ENCODE measurements at places on chromosomes 4 and X.

DNA sequence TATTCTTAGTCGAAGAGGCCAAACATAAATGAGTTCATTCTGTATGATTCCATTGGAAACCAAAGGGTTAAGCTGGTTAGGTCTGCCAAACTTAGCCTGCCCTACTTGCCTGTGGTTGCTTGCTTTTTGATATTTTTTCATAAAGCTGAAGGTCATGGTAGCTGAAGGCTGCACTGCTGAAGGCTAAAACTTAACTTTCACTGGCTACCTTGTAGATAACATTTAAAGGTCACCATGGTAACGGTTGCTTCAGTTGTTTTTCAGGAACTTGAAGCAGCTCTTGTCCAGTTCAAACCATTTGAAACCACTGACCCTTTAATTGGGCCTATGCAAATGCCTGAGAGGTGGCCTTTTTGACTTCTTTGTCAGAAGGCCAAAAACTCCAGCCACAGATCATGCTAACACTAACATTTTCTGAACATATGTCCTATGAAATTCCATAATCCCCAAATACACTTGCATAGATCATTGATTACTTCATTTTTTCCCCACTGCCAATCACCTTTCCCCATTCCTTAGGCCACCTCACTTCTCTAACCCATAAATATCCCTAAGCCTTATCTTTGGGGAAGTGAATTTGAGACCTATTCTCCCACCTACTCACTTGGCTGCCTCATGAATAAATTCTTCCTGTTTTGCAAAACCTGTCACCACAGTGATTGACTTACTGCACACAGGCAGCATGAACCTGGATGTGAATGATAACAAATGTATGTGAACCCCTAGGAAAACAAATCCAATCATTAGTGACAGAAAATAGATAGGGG lies 10.7 kb upstream of the SMIM10L2A start:
- DNase-seq, result no peak

DNA sequence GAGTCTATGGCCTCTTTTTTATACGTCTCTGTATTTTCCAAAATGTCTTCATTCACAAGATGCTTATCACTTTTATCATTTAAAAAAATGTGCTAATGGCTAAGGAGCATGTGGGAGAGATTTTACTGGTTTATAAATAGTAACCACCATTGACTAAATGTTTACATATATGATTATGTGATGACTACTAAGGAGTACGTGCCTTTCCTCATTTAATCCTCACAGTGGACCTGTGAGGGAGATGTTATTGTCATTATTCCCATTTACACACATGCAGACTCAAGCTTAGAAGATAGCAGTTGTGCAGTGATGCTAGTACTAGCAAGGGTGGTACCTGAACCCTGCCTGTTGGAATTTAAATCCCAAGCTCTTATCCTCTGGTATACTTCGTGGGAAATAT lies 2.4 kb downstream of the SRD5A3 start:
- DNase-seq, result no peak

- DNase-seq, result no peak
Observed at GRCh38 chrX:30219372-30219771, 4.0 kb downstream of the MAGEB2 start.

DNA sequence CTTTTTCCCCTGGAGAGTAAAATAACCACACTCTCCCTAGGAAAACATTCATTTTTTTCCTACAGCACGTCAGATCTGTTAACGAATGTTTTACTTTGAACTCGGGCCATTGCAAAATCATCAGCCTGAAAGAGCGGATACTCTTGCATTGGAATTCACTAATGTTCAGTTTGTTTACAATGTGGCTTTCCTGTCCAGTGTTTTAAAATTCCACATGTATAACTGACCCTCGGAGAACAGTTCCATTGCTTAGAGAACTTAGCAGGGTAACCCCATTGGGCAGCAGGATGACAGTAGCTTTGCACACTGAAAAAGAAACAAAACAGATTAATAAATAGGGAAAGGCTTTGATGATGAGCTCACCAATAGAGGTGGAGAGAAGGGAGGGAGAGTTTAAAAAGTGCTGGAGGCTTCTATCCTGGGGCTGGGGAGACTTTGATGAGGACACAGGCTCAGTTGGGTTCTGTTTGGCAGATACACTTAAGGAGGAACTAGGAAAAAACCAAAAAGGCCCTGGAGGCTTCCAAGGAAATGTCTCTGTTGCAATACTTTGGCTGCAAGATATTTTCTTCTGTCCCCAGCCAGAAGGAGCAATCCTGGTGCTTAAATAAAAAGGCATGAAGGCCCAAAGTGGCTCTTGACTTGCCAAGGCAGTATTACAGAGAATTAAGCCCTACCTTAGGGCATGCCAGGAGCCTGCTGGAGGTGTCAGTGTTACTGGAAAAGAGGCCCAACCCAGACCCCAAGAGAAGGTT lies 143.1 kb downstream of the ARSF start:
- DNase-seq, result peak; percentile 74

GRCh38 chr4:108029731-108030130 lies 40.0 kb downstream of the HADH start:
- DNase-seq, result no peak

DNA sequence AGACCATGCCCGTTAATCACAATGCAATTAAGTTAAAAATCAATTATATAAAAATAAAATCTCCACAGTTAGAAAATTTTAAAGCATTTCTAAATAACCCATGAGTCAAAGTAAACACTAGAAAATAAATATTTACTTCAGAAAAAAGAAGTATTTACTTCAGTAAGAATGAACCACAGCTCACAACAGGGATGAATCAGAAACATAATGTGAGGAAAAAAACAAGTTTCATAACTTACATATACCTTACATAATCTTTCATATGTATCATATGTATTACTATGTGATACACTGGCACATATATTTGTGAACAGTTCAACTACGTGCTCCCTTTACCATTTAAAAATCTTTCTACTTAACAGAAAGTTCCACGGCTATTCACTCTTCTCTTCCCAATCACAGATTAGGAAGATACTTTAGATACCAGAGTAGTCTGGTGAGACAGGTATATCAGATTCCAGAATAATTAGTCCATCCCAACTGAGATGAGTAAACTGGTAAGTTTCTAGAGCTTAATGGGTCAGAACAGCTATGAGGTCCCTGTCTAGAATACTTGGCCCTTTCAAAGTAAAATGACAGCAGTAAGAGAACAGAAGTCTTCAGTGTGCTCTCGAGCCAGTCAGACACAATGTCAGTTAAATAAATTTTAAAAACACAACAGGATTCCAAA lies 70.3 kb downstream of the SH3RF1 start:
- DNase-seq, result no peak

DNA sequence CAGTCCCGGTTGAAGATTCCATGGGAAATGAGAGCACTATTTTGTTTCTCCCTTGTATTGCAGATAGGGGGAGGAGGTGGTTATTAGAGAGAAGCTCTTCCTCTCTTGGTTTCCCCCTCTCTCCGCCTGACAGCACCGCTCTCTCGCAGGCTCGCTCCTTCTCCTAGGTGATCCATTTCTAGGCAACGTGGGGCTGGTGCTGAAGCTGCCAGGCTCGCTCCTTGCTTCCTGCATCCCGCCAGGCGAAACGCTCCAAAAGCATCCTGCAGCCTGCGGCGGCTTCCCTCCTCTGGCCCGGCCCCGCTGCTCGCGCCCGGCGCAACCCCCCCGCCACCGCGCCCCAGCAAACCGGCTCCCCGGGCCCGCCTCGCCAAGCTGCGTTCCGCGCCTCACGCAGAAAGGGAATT lies at the start of gene GRID2:
Gene GRID2, plus strand, starts transcription at position 346 of the 407 bp plus-strand sequence.
- no peak for DNase-seq

DNA sequence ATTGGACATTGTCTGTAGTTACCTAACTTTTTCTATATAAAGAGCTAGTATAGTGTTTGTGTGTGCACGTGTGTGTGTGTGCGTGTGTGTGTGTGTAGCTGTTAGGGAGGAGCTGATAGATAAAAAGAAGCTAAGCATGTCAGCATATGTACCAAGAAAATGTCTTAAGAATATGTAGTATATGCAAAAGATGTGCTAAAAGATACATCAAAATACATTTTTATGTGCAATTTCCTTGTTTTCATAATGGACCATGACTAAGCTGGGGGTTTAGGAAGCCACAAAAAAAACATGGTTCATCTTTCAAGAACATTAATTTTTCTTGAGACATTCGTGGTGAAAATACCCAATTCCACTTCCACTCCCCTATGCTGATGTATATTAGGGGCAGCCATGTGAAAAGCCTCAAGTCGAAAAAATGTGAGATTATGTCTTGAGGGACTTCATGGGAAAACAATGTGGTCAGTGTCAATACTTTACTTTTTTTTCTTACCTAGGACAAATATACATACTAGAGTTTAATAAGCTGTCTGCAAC lies 1599.7 kb downstream of the ARAP2 start:
- no peak for DNase-seq

- no peak for DNase-seq
Observed at GRCh38 chr4:105116616-105117319, 29.9 kb upstream of the TET2 start.

GRCh38 chrX:128518508-128518907 lies 466.3 kb upstream of the ACTRT1 start:
- DNase-seq, result no peak

GRCh38 chrX:38669428-38669827 lies 108.1 kb downstream of the TSPAN7 start:
- DNase-seq, result no peak

DNA sequence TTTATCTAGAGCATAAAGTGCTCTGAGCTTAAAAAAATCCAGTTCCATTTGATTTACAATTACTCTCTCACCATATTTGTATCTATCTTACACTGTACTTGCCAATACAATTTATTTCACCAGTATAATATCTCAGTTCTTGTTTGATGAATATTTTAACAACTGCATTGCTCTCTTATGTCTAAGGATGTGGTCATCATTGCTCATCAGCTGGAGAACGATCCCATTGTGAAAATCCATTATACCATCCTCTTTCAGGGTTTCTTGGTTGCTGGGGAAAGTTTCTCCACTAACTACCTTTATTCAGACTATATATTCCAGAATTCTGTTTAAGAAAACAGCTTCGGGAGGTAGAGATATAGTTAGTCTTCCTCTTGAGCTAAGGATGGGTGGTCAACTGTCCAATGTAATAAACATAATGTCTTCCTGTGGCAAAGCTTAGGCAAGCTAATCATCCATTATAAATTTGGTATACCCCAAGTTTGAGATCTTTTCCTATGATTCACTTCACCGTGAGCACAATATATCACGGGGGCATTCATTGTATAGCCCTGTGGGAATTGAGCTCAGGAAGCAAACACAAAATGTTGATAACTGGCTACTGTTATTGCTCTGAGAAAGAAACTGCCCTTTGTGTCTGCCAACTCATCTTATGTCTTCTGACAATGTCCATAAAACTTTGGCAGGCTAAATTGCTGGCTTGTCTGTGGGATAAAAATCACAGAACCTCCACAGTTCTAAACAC lies 2361.9 kb downstream of the ARAP2 start:
- DNase-seq, result peak; percentile 7

GRCh38 chrX:97790850-97791249 lies 907.1 kb downstream of the RPA4 start:
- DNase-seq, result no peak

DNA sequence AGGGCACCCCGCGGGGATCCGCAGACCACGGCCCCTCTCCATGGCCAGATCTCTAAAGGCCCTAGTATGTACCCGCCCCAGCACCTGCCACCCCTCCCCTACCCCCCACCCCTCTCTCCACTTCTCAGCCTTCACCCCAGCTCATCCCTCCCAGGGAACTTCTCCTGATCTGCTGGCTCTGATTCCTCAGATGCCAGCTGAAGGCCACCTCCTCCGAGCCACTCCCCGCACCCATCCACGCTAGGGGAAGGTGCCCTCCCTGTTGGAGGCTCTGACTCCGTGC lies 11.9 kb downstream of the PSAPL1 start:
- DNase-seq, result no peak

DNA sequence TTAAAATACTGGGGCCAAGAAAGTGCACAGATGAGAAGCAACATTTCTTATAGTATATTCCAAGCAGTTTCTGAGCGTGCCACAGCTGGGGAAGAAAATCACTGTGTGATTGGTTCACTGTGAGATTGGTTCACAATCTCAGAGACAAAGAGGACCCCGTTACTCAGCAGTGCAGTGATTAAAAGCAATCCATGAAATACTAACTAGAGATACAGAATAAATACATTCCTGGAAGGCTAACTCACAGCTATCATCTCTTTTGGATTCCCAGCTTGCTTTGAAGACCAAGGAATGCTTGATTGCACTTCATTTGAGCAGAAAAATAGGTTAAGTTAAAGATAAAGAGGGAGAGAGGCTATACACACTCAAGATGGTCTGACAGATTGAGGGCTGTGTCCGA lies 132.1 kb upstream of the RAPGEF2 start:
- no peak for DNase-seq

DNA sequence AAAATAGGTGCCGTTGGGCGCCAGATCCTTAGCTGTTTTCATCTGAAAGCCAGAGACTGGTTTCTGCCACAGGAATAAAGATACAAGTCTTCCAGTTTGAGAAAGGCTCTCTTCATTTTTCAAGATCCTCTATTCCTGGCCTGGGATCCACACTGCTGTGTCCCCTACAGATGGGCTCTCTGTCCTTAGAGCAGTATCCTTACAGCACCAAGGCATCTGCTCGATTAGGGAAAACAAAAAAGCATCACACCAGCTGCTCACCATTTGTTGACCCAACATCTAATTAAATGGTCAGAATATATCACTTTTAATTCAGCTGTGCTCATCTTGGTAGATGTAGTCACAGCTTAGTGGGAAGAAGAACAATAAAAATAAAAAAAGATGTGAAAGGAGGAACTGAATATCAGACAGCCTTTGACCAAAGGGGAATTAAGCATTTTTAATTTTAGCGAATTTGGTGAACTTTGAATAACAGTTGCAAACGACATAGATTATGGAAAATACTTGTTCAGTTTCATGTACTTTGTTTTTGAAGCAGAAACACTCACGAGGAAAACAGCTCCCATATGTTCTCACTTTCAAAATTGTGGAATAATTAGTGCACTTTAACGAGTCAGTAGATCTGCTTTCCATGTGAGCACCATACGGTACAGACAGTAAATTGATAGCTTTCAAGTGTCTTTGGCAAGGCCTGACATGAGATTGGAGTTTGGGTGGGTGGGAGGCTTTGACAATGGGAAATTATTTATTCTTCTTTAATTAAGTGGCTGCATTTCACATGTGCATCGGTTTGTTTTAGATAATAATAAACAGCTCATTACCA lies 148.4 kb upstream of the CLNK start:
- DNase-seq, result no peak

GRCh38 chr4:98601708-98602107 lies 56.7 kb downstream of the TSPAN5 start:
- DNase-seq, result no peak

- no peak for DNase-seq
Observed at GRCh38 chr4:38560340-38560739, 103.7 kb upstream of the KLF3 start.

- no peak for DNase-seq
Observed at GRCh38 chrX:12950851-12951594, 23.9 kb upstream of the TMSB4X start.

- DNase-seq, result no peak
Observed at GRCh38 chr4:109029987-109030386, 267.1 kb upstream of the ETNPPL start.

GRCh38 chr4:73777612-73778011 lies 37.2 kb downstream of the CXCL8 start:
- peak; percentile 1 for DNase-seq

- no peak for DNase-seq
Observed at GRCh38 chrX:148043271-148043855, 62.2 kb downstream of the FMR1NB start.

Data from AG09309 (cell line).